ENCODE measurements at places on chromosomes 5 and 9. TPM values are rescaled to one million over a fixed set of nuclear protein-coding genes. Genes with fewer than 3 reads are reported as not detected.

The PCDHB8 gene
- 1.1 TPM for total RNA-seq

DNA sequence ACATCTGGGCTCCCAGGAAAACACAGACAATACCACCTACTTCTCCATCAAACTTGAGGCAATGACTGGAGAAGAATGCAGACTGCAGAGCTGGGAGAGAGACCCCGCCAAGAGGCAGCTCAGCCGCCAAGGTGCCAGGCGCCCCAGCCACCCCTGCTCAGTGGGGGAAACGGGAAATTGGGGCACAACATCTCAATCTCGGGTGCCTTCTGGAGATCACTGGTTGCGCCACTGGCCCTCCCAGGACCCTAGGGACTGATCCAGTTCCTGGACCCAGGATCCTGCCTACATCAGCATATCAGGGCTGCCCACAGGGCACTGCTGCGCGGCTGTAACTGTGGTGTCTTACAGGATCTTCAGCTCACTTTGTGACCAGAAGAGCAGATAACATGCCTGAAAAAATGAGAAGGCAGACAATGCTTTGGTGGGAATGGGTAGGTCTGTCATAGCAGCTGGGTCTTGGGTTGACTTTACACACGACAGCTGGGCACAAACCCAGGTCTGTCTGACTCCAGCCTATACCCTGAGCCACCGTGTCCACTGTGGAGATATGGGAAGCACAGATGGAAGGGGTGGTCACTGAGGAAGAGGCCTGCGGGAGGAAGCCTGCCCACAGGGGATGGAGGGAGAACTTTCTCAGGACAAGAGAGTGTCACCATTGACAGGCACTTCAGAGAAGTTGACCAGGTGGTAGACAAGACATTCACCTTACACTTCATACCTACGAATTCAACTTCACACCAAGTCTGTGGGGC, 135.2 kb upstream of the RAPGEF1 start:
- no peak overlapping the region for H3K4me3 ChIP-seq
- no peak for DNase-seq
- no peak overlapping the region for H3K27ac ChIP-seq
- H3K4me1 ChIP-seq, result no peaks in the 10 kb centered on the region
- peaks cover 12% of the 10 kb centered on the region for H3K36me3 ChIP-seq

DNA sequence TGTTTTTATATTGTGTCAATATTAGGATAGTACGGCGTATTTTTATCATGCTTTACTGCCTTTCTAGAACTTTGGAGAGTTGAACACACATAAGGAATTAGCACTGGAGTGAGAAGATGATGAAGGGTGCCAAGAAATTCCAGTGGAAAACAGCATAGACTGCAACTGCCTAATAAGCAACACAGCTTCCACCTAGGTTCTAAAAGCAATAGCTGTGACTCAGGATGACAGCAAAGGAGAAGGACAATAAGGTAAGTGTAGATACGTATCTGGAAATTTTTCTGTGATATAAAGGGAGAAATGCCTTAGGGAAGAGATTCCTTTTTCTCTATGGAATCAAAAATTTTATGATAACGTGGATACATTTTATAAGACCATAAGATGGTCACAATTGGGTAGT, 7.4 kb downstream of the PTPRD start:
- peak; percentile 2 for DNase-seq
- H3K4me1 ChIP-seq, result no peaks in the 10 kb centered on the region
- H3K4me3 ChIP-seq, result no peak overlapping the region
- H3K36me3 ChIP-seq, result no peaks in the 10 kb centered on the region
- H3K27me3 ChIP-seq, result no peaks in the 10 kb centered on the region

DNA sequence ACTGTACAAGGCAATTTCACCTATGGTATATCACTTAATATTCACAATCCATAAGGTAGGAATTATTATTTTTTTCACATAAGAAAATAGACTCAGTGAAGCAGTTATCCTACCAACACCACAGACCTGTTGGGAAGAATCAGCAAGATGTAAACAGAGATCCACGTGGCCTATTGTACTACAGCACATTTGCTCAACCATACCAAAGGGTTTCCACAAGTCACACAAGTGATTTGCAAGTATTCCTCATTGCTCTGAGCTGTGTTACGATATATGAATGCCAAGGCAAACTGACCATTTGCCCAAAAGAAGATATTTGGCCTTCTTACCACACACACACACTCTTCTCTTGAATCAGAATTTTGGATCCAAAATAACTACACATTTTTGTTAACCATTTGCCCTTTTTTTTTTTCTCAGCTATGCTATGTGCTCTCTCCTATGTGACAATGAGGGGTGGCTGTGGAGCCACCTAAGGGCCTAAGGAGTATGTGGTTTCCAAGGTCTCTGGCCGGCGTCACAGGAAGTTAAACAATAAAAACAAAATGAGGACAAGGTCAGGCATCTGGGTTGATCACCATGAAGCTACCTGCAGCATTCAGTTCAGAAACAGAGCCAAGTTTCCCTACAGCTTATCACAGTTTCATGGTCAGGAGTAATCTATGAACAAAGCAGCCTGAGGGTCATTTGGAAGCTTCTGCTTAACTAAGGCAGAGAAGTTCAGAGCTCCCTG, 171.0 kb upstream of the FREM1 start:
- no peaks in the 10 kb centered on the region for H3K36me3 ChIP-seq
- H3K27me3 ChIP-seq, result no peaks in the 10 kb centered on the region
- no peak overlapping the region for H3K4me3 ChIP-seq
- DNase-seq, result no peak
- no peaks in the 10 kb centered on the region for H3K4me1 ChIP-seq

GRCh38 chr5:149675610-149676201, 54.4 kb upstream of the PPARGC1B start:
- H3K27ac ChIP-seq, result no peak overlapping the region
- no peaks in the 10 kb centered on the region for H3K4me1 ChIP-seq
- no peaks in the 10 kb centered on the region for H3K36me3 ChIP-seq

Measured in left lung (tissue), 14 donors.